Stimulated activated CD4-positive, alpha-beta T cell treated with anti-CD3 and anti-CD28 coated beads, Interleukin-1b, Interleukin-23, amount 100 ng/mL, for 24 hours (primary cell): ENCODE measurements at places on chromosomes 7 and 10.

DNA sequence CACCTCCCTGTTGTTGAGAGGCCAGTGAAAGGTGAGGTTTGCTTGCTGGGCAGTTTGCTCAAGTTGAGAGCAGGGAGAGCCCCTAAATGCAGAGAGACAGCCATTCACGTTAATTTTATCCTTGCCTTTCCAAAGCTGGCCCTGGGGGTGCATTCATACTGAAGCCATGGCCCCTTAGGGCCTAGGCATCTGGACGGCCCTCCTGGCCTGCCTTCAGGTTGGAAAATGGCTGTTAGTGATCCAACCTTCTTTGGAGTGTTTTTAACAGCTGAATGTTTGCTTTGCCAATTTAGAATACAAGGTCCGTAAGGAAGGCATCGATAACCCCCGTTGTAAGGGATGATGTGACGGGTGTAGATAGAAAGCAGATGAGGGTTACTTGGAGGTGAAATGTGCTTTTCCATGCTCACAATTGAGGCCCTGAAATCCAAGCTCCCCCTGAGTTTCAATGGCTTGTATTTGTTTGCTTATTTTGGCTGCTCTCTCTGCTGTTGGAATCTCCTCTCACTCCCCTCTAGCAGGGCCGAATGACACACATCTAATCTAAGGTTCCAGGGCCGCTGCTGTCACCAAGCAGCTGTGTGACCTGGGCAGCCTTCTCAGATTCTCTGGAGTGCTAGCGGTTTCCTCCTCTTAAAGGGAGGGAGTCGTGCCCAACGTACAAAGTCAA is 171.6 kb upstream of the MKI67 start:
- no peak for DNase-seq

DNA sequence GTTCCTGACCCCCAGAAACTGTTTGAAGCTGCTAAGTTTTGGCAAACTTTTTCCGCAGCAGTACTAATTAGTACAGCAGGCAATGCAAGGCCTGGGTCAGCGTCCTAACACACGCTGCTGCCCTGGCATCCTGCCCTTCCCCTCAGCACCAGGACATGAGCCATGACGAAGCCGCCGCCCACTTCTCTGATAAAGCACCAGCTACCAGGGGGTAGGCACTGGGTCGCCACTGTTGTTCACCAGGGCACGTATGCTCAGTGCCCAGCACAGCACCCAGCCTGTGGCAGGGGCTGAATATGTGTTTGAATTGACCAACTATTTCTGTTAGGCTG is 59.5 kb downstream of the CHST15 start:
- DNase-seq: no peak

DNA sequence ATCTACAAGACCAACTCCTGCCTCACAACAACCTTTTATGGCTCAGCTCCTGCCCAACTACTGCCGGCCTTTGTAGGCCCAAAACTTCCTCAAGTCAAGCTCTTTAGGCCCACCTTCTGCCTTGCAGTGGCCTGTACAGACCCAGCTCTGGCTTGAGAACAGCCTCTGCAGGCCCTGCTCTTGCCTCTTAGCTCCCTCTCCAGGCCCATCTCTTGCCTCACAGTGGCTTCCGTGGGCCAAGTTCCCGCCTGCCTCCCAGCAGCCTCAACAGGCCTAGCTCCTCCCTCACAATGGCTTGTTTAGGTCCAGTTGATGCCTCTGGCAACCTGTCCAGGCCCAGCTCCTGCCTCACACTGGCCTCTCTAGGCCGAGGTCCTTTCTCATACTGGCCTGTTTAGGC is 32.4 kb upstream of the VKORC1L1 start:
- DNase-seq: no peak

GRCh38 chr7:42381161-42381560 is 144.2 kb upstream of the GLI3 start:
- no peak for DNase-seq

GRCh38 chr7:5143935-5144903 is 45.8 kb upstream of the WIPI2 start:
- peak; percentile 36 for DNase-seq

DNA sequence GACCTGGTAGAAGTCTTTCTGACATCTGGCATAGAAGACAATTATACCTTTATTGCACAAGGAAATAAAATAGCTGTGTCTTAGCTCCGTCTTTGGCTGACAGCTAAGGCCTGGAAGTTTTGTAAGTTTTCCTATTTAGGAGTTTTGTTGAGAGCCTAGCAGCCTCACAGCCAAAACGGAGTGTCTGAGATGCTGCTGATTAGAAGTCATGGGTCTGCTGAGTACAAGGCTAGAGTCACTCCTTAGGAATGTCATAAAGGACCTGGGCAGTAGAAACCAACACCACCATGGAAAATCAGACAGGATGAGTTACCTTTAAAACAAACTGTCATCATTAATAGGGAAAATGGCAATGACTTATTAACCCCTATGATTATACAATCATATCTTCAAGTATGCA is 442.5 kb downstream of the KCNMA1 start:
- DNase-seq: no peak

DNA sequence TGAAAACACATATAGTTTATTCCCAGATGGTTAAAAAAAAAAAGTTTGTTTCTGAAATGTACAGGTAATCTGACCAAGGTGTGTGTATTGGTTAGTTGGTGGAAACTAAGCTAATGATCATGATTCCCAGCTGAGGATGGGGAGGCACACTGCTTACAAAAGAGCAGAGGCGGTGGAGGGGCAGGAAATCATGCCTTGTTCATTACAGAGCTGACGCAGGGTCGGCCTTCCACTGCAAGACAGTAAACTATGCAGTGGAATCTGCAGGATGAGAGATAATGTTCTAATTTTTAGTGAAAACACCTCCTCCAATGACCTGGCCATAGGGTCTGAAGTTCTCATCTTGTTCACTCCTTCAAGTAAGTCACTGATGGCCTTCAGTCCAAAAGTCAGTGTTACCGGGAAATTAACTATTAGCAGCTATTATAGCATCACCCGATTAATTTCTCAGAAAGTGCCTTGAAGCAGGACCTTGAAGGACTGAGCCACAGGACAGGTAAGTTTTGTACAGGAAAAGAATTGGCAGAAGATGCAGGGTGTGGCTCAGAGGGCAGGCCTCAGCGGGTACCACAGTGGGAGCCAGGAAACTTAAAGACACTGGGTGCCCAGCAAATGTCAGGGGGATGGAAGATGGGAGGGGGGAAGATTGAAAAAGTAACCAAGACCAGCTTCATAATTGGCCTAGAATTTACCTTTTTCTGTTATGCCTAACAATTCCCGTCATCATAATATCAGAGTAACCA is 36.0 kb downstream of the MYOF start:
- DNase-seq: no peak

- DNase-seq: no peak
Observed at GRCh38 chr10:1166828-1167275, 110.7 kb downstream of the WDR37 start.

GRCh38 chr7:102097601-102098161 is 189.0 kb upstream of the SH2B2 start:
- no peak for DNase-seq

DNA sequence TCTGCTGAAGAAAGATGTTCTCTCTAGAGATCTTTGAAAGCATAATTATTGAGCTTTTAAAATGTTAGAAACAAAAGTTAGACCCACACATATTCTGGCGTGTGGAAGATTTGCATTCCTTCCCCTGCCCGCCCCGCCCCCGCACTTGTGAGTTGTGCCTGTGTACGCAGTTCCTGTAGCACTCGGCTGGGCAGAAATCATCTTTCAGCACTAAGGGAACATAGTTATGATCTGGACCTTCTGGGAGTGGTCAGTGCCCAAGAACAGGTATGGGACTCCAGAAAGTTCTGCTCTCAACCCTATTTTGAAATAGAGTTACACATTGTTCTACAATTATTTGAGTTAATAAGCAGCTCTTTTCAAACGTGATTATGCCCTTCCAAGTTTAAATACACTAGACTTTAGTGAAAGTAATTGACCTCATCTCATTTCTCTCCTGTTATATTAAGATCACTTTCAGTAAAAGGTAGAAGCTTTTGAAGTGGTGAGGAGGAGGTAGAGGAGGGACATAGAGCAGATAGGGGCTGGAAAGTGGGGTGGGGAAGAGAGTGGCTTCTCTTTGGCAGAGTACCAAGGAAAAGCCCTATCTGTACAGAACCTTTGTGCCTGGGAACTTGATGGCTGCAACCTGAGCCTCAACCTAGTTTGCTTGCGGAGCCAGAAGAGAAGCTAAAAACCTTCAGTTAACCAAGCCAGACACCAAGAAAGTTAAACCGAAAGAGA is 5.7 kb downstream of the BLVRA start:
- DNase-seq: peak; percentile 25

DNA sequence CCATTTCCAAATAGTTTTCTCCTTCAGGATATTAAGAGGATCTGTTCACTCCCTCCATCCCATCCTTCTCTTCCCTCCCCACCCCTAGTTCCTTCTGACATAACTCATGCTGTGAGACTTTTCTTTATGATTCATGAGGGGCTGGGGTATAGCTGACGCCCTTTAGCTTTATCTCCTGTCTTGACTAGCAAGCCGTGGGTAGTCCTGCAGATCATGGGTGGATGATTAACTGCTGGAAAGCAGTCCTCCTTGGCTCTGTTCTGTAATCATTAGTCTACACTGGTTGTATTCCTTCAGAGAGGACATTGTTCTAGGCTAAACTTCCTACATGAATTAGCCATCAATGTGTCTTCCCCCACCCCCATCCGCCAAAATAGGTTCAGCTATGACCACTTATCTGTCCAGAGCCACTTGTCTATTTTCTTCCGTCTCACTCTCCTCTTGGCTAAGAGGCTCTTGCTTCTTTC is 135.4 kb downstream of the LRRC4 start:
- DNase-seq: no peak

- no peak for DNase-seq
Observed at GRCh38 chr10:133204226-133205015, 25.6 kb upstream of the UTF1 start.

- no peak for DNase-seq
Observed at GRCh38 chr10:122021379-122021778, 32.4 kb downstream of the TACC2 start.

- DNase-seq: peak; percentile 53
Observed at GRCh38 chr7:44145969-44146911, 5.1 kb upstream of the MYL7 start.

DNA sequence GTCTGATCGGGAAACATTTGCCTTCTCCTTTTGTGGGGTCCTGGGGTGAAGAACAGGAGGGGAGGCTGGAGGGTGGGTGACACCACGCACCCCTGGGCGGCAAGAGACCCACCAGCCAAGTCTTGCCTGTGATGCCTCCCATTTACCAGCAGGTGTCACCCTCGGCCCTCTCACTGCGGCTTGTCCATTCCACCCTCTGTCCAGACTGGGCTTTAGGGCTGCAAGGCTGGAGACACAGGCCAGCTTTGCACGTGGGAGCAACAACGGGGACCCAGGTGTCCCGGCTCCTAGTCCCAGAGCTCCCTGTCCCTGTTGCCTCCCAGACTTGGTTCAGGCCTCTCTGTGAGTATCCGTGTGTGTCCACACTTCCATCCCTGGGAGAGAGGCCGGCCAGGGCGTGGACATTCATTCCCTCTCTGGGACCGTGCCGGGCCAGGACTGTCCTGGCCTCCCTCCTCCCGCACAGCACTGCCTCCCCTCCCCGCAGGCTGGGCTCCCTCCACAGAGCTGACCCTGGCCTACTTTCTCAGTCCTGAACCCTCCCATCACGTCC is 36.2 kb upstream of the GTF2IRD1 start:
- peak; percentile 28 for DNase-seq

DNA sequence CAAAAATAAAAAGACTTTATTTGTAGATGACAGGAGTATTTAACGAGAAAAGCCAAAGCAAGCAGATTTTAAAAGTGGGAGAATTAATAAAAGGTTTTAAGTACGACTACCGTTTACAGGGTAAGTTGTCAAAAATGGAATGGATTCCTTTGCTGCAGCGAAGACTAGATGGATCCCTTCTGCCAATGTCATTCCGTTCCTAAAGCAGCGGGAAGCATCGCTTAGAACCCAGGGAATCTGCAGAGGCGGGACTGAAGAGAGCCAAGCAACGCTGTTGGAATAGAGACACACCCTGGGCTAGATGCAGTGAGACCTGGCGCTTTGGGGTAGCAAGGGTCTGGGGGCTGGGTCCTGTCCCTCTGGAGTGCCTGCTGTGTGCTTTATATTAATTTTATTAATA is 303.1 kb upstream of the MKI67 start:
- no peak for DNase-seq

DNA sequence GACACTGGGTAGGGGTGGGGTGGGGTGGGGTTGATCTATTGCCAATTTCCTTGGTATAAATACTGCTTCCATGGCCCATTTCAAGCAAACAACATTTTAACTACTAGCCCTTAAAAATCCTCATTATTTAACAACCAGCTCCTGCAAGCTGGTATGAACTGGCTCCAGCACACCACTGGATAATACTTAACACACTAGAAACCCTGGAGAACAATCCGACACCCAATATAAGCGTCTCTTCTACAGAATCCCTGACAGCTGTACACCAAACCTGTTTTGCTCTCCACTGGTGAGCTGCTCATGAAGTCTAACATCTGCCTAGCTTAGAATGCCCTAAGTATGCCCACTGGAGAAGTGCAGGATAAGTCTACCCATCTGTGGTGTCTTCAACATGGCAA is 116.8 kb downstream of the HIPK2 start:
- DNase-seq: no peak

- DNase-seq: no peak
Observed at GRCh38 chr10:15787426-15787825, 67.7 kb upstream of the ITGA8 start.

GRCh38 chr7:128697302-128697905 is 25.3 kb downstream of the GARIN1A start:
- peak; percentile 20 for DNase-seq

DNA sequence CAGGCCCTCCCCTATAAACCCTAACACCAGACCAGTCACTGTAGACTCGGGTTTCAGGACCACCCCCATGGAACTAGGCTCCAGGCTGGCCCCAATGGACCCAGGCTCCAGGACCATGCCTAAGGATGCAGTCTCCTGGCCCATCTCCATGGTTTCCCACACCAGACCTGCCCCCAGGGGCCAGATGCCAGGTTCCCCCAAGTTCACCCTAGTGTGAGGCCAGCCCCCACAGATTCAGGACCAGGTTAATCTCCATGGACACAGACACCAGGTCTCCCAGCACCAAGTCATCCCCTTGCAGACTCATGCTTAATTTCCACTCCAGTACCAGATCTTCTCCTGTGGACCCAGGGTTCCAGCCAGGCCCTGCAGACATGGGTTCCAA is 103.8 kb upstream of the LANCL2 start:
- no peak for DNase-seq

DNA sequence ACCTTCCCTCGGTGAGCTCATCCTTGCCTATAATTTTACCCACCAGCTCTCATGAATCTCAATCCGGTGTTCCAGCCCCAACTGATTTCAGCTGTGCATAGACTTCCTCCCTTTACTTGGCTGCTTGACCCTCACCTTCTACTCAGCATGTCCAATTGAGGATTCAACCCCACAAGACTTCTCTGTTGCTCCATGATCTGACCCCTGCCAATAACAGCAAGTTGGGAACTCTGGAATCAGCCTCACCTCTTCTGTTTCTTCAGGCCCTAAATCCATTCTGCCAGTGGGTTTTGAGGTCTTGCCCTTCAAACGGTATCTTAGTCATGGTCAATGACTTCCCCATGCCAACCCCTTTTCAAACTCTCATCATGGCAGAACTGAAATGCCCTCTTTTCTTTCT is 390.4 kb downstream of the CALN1 start:
- no peak for DNase-seq

- DNase-seq: no peak
Observed at GRCh38 chr10:7425691-7426090, 14.9 kb upstream of the SFMBT2 start.
